Lower lobe of right lung (tissue), 2 donors: ENCODE measurements at places on chromosomes 4 and X. TPM values are rescaled to one million over a fixed set of nuclear protein-coding genes. Genes with fewer than 3 reads are reported as not detected.

DNA sequence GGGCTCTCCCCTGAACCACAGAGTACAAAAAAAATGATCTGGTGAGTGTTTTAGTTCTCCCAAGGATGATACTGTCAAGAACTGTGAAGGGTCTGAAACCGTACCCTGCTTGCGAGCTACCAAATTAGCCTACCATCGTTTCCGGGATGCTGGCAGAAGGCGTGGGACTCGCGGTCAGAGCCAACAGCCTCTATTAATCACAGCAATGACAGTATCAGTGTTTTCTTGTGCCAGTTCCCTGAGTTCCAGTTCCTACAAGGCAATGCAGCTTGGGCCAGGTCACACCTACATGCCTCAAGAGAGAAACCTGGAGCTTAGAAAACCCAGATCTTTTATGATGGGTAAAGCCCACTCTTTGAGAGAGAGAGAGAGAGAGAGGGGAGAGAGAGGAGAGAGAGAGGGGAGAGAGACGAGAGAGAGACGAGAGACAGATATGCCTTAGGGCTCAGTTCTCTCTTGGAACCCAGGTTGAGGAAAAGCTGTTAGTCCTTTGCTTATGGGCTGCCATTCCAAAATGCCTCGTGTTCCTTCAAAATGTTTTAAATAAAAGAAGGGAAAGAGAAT lies 327.8 kb downstream of the ARHGAP10 start:
- no peak for DNase-seq
- H3K27ac ChIP-seq, result no peak overlapping the region
- H3K27me3 ChIP-seq, result no peaks in the 10 kb centered on the region
- H3K4me3 ChIP-seq, result no peak overlapping the region
- H3K4me1 ChIP-seq, result peaks cover 11% of the 10 kb centered on the region

- DNase-seq, result no peak
- H3K36me3 ChIP-seq, result no peaks in the 10 kb centered on the region
- H3K27ac ChIP-seq, result no peak overlapping the region
Observed at GRCh38 chrX:20060961-20061748, 55.6 kb downstream of the MAP7D2 start.

- DNase-seq, result no peak
- no peaks in the 10 kb centered on the region for H3K27me3 ChIP-seq
- H3K4me3 ChIP-seq, result no peak overlapping the region
- H3K36me3 ChIP-seq, result no peaks in the 10 kb centered on the region
- H3K4me1 ChIP-seq, result no peaks in the 10 kb centered on the region
- H3K27ac ChIP-seq, result no peak overlapping the region
Observed at GRCh38 chr4:136302566-136302965, 1229.7 kb downstream of the PCDH18 start.

DNA sequence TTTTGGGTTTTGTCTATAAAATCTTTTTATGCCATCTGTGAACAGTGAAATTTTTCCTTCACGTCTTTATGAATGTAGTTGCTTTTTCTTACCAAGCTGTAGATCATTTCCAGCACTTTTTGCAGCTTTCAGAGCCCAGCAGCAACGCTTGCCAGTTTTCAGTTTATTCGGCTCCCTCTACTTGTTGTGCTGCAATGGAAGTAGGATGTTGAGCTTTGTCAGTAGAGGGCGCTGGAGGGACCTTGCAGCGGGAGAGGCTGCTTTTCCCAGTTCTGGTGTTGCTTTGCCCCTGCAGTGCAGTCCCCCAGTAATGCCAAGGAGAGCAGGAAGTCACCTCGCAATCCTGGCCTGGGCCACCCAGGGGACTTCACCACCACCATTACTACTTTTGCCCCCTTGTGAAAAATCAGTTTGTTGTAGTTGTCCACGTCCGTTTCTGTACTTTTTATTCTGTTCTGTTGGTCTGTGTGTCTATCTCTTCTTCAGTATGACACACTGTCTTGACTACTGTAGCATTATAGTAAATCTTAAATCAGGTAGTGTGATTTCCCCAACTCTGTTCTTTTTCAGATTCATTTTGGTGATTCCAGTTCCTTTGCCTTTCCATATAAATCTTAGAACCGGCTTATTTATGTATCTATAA lies 21.8 kb downstream of the CMC4 start:
- H3K36me3 ChIP-seq, result peaks cover 21% of the 10 kb centered on the region
- H3K27me3 ChIP-seq, result no peaks in the 10 kb centered on the region
- no peaks in the 10 kb centered on the region for H3K4me1 ChIP-seq

DNA sequence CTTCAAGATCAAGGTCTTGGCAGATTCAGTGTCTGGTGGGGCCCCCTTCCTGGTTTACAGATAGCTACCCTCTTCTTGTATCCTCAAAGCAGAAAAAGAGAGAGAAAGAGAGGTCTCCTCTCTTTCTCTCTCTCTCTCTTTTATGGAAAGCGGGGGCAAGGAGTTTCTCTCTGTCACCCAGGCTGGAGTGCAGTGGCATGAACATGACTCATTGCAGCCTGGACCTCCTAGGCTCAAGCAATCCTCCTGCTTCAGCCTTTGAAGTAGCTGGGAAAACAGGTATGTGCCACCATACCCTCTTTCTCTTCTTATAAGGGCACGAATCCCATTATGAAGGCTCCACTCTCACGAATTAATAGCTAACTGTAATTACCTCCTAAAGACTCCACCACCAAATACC lies 20.2 kb downstream of the RAB9B start:
- no peaks in the 10 kb centered on the region for H3K36me3 ChIP-seq
- no peak overlapping the region for H3K4me3 ChIP-seq
- no peaks in the 10 kb centered on the region for H3K4me1 ChIP-seq
- no peak for DNase-seq

DNA sequence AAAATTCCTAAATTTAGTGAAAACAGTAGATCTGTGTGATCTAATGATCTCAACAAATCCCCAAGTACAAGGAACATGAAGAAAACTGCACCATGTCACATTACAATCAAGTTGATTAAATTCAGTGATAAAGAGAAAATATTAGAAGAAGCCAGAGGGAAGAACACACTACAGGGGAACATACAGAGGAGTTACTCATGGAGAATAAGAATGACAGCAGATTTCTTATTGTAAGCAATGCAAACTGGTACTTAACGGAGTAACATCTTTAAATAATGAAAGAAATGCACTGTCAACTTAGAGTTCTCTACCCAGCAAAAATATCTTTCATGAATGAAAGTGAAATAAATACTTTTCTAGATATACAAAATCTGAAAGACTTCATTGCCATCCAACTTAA lies 21.1 kb downstream of the TLL1 start:
- no peak overlapping the region for H3K4me3 ChIP-seq
- H3K27me3 ChIP-seq, result no peaks in the 10 kb centered on the region
- no peaks in the 10 kb centered on the region for H3K4me1 ChIP-seq
- H3K27ac ChIP-seq, result no peak overlapping the region
- no peak for DNase-seq

DNA sequence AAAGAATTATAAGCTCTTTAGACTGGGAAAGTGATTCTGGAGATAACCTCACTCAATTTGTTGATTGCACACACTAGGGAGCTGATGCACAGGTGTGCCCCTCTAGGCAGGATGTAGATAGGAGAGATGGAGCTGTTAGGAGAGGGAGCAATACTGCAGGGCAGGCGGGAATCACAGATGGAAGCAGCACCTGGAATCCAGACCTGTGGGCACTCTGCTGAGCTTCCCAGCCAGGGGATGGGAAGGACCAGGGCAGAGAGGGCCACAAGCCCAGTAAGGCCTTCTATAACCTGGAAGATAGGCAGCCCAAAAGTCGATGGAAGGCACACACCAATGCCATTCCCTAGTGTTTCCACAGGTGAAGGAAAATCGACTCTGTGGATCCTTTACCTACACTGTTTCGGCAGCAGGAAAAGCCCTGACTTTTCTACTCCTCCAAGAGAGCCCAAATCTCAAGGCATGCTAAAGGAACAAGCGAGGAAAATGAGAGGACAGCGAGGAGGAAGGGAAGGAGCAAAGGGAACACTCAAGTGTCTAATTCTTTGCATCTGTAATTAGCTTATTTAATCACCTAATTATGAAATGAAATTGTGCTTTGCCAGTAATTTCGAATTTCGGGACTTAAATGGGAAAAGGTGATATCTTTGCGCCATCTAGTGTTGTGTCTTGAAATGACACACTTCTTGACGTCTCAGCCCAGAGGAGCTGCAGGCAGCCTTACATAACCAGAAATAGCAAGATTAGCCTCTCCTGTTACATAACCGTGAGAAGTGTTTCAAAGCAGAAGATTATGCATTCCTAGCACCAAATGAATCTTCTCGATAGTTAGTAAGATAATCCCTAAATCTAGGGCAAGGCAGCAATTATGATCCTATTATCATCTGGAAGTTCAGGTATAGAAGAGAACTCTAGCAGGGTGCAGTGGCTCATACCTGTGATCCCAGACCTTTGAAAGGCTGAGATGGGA lies 31.0 kb upstream of the TLR3 start:
- no peak for DNase-seq
- H3K36me3 ChIP-seq, result no peaks in the 10 kb centered on the region
- peaks cover 12% of the 10 kb centered on the region for H3K4me1 ChIP-seq

DNA sequence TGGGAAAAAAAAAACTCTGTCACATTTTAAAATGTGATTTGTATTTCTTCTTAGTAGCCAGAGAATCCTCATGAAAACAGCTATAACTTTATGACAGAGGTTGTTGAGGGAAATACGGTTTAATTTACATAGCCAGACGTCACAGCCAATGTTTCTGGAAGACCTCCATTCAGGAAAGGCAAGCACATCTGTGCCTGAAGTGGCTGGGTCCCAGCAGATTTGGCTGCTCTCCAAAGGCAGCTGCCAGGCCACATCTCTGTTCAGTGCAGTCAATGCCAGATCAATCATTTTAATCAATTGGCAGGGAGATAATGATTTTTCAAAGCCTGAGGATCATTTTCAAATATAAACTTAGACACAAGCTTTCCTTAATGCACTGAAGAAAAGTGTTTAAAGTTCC lies 86.5 kb upstream of the ZIC3 start:
- DNase-seq, result no peak
- no peak overlapping the region for H3K27ac ChIP-seq
- H3K27me3 ChIP-seq, result no peaks in the 10 kb centered on the region
- no peaks in the 10 kb centered on the region for H3K4me1 ChIP-seq
- no peak overlapping the region for H3K4me3 ChIP-seq
- no peaks in the 10 kb centered on the region for H3K36me3 ChIP-seq

DNA sequence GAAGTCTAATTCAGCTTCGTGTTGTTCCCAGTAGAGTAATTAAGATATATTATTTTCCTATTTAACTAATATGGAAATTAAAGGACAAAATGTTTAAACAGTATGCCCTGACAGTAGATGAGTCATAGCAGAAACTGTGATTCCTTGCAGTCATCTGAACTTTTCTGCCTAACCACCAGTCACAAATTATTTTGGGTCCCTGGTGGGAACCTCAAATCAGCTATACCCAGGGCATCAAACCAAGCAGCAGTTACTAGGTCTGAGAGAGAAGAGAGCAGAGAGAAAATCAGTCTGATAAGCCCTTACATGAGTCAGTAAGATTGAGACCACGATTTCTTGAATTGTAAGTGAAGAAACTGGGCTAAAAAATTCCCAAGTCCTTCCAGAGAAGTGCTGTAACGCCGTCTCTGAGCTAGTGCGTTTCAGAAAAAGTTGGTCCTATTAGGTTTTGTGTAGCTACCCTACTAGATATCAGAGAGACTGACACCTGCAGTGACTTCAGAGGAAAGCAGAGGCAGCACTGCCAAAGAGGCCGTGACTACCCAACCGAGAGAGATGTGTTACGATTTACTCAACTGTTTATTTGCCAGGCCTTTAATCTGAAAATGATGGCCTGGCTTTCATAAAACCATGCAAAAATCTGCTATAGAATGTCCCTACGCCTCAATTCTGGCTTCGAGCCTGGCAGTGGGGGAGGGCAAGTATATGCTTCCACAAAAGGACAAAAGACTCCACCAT lies 21.7 kb upstream of the GPM6A start:
- no peaks in the 10 kb centered on the region for H3K36me3 ChIP-seq
- DNase-seq, result no peak
- H3K4me1 ChIP-seq, result no peaks in the 10 kb centered on the region
- no peak overlapping the region for H3K4me3 ChIP-seq
- no peak overlapping the region for H3K27ac ChIP-seq

DNA sequence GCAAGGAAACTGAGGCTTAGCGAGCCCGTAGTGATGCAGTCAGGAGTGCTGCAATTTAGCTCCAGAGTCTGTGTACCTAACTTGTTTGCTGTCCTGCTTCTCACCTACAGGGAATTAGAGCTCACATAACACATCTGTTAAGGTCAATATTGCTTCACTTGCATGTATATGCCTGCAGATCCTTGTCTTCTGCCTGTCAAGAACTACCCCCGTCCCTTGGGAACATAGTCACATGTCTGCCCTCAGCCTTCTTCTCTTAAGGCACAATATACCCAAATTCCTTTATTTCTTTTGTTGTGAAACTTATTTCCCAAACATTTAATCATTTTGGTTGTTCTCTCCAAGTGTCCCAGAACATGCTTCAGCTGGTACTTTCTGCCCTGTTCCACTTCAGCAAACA lies 103.3 kb upstream of the LEF1 start:
- H3K4me3 ChIP-seq, result no peak overlapping the region
- no peaks in the 10 kb centered on the region for H3K27me3 ChIP-seq
- H3K4me1 ChIP-seq, result no peaks in the 10 kb centered on the region
- DNase-seq, result no peak

GRCh38 chrX:48831136-48831908 lies 4.1 kb downstream of the PCSK1N start:
- peaks cover 16% of the 10 kb centered on the region for H3K27me3 ChIP-seq
- H3K4me3 ChIP-seq, result no peak overlapping the region
- no peaks in the 10 kb centered on the region for H3K4me1 ChIP-seq
- H3K27ac ChIP-seq, result no peak overlapping the region

- DNase-seq, result peak; percentile 49
- no peaks in the 10 kb centered on the region for H3K4me1 ChIP-seq
- peak within 1 kb of the TSS; percentile 60 for H3K27ac ChIP-seq
- peak within 1 kb of the TSS; percentile 46 for H3K4me3 ChIP-seq
Observed at GRCh38 chrX:91434351-91435168, at the start of gene PABPC5. Gene PABPC5, plus strand, starts transcription at chrX:91434839. Its CDS starts 739 bp downstream, at chrX:91435578.

DNA sequence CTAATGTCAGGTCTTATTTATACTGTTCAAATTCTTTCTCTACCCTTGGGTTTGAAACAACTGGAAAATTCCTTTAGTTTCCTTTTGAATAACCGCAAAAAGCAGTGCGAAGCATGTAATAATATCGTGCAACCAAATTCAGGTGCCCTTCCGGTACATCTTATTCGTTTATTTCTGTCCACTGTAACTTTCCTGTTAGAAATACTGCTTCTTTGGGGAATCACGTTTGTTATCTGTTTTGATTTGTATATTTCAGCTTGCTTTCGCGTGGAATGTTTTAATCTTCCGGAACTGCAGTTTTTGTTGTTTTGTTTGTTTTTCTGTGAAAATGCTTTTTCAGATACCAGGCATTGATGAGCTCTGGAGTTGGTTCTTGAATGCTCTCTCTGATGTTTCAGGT lies 85.7 kb upstream of the HPRT1 start:
- no peaks in the 10 kb centered on the region for H3K27me3 ChIP-seq
- peak overlapping the region; percentile 69 for H3K4me3 ChIP-seq
- no peak overlapping the region for H3K27ac ChIP-seq
- H3K36me3 ChIP-seq, result no peaks in the 10 kb centered on the region
- no peaks in the 10 kb centered on the region for H3K4me1 ChIP-seq

CFI gene
- 54.8 TPM for total RNA-seq

HAND2 gene
- 0.35 TPM for total RNA-seq

DLG3 gene
- total RNA-seq, result 24.1 TPM

SLC10A6 gene
- total RNA-seq, result 0.97 TPM

PAGE1 gene
- total RNA-seq, result not detected

CLDN22 gene
- not detected for total RNA-seq
